ENCODE measurements at places on chromosomes 3 and 15.

DNA sequence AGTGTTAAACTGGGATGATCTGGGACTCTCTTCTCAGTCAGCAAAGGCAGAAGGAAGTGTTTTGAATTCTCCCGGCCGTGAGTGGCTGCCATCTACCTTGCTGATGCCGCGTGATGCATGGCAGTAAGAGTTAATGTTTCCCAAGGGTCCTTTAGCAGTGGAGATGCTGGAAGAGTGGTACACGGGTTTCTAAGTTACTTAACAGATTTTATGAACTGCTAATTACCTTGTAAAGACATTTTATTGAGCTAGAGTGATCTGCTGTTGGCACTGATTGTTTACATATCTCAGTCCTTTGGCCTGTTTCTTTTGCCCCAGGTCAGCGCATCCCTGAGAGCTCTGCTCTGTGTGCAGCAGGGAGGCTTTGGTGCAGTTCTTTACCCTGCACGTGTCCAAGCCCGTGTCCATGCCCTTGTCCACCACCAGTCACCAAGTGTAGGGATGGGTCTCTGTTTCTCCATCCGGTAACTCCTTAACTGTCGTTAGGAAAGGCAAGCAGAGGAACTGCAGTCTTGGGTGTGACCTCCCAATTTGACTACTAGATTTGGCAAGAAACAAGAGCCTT lies 172.3 kb downstream of the SLCO3A1 start:
- DNase-seq, result no peak

GRCh38 chr15:87866961-87867360 lies 389.6 kb downstream of the NTRK3 start:
- no peak for DNase-seq

GRCh38 chr3:115671761-115672455 lies 48.6 kb downstream of the GAP43 start:
- no peak for DNase-seq

DNA sequence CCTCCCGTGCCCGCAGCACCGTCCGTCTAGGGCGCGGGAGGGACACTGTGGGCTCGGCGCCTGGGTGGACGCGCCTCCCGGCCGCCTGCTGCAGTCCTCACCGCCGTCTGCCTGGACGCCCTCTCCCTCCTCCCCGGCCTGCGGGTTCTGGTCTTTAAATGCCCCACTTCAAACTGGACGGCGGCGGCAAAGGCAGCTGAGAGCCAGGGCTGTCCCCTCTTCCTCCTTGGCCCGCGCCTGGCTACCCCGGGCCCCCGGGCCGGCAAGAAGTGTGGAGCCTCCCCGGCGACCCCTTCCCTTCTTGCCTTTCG lies 426 bp downstream of the CBLB start:
- DNase-seq, result no peak

Data from G401 (cell line).